ENCODE measurements at places on chromosomes 13 and 19.

- no peak for DNase-seq
These were observed 441.6 kb downstream of the TDRD3 start for GRCh38 chr13:60838581-60838980.

- no peak for DNase-seq
These were observed 109.5 kb downstream of the TM9SF2 start for GRCh38 chr13:99610702-99611289.

GRCh38 chr19:4319067-4319718 lies 14.8 kb downstream of the FSD1 start:
- DNase-seq, result no peak

DNA sequence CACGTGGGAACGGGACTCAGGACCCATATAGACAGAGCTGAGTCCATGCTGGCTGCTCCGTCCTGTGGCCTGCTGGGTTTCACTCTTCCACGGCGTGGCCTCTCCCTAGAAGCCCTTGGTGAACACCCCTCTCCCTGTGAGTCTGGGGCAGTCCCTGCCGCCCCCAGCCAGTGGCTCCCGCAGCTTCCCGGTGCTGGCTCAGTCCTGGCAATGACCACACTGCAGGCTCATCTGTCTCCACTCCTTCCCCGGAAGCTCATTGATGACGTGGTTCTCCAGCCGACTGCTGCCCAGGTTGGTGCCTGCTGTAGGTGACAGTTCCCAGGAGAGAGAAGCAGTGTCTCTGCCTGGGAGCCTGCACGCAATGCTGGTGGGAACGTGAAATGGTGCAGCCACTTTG lies 2.1 kb upstream of the TEX29 start:
- no peak for DNase-seq

DNA sequence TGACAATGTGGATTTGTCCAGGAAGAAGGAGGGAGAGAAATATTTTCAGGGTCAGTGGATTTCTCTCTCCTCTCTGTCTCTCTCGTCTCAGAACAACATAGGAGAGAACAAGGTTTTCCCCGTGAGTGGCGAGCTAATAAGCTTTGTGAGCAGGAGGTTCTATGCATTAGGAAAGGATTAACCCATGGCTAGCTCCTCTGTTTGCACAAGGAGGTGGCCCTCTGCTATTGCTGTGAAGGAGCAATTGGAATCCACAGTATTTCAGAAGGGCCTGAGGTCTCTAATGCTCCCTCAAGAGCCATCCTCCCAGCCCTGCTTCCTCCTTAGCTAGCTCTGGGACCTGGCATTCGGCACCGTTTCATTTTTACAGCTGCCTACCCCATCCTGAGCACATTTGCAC lies 288.9 kb upstream of the MAB21L1 start:
- DNase-seq, result no peak

- no peak for DNase-seq
These were observed 771.8 kb upstream of the SLITRK1 start for GRCh38 chr13:84653915-84654534.

GRCh38 chr13:36242761-36243160 lies 28.4 kb upstream of the SOHLH2 start:
- DNase-seq, result no peak

DNA sequence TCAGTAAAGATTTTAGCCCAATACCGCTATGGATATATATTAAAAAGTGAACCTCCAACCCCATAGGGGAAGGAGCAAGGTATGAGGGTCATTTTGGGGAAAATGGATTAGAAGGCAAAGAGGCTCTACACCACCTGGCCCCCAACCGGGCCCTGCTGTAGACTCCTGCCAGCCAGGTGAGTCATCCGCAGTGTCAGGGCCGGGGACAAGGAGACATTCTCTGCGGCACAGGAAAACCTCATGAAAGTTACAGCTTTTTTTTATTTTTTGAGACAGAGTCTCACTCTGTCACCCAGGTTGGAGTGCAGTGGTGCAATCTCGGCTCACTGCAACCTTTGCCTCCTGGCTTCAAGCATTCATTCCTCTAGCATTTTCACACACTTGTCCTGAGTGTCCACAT lies 32.0 kb downstream of the ZFR2 start:
- DNase-seq, result no peak

GRCh38 chr19:24057144-24057543 lies 29.8 kb upstream of the ZNF254 start:
- no peak for DNase-seq

DNA sequence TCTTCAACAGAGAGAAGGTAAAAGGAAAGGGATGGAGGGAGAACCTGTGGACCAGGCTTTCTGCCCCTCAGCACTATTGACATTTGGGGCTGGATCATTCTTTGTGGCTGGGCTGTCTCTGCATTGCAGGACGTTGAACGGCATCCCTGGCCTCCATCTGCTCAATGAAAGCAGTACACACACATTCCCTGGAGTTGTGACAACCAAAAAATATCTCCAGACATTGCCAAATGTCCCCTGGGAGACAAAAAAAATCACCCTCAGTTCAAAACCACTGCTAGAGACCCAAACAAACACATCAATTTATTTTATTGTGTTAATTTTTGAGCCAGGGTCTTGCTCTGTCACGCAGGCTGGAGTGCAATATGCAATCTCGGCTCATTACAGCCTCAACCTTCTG lies 43.3 kb downstream of the INSR start:
- no peak for DNase-seq

GRCh38 chr13:44151474-44151873 lies 222.2 kb upstream of the SERP2 start:
- no peak for DNase-seq

DNA sequence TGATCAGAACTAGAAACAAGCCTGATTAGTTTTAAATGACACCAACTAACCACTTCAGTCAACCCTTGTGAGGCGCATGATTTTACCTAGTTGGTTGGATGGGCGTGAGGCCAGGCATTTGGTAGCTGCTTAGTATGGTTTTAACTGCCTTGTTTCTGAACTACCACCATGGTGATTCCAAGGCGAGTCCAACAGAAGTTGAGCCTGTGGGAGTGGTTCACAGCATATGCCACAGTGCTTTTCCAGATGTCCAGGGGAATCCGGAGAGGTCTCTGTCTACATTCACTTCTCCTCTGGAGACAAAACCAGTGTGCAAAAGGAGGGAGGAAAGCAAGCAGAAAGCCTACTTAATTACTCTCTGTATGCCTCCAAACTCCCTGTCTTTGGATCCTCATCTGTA lies 524.1 kb downstream of the GPC6 start:
- DNase-seq, result no peak

GRCh38 chr19:42114412-42114811 lies 17.8 kb downstream of the POU2F2 start:
- no peak for DNase-seq

GRCh38 chr13:27267596-27267995 lies 3.0 kb upstream of the RASL11A start:
- DNase-seq, result no peak

GRCh38 chr19:32876919-32877285 lies 7.3 kb upstream of the SLC7A9 start:
- no peak for DNase-seq

DNA sequence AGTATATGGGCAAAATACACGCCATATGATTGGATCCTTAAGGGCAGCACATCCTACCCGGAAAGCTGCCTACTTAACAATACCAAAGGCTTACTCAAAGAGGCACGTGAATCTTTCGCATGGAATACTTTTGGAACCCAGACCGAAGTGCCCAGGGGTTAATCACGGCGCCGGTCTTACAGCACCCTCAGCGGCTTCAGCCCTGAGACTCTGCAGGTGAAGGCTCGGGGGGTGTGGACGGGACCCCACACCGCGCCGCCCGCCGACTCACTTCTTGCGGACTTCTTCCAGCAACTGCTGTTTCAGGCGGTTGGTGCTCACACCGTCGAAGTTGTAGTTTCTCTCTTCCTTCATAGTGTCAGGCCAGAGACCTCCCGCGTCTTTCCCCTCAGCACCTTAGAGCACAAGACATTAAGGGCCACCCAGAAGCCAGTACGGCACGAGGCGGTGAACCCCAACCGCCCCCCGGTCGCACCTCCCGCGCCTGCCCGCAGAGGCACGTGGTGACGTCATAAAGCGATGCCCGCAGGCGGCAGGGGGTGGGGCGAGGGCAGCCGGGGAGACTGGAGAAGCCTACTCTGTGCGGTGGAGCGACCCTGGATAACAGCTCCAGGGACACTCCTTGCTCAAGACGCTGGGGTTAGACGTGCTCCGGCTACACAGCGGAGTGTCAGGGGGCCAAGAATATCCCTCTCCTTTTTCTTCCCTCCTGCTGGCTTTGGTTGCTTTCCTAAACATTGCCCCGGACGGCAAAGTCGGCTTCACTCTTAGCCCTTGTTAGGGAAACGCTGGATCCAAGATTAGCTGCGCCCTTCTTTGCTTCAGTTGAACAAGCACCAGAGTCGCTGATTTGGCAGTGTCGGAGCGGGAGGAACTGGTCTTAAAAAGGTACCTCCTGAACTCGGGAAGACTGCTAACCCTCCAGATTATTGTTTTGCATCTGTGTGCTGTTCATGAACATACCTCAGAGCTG lies at the start of gene CCDC169:
Gene CCDC169 (minus strand): TSS at position 449 of the 973 bp plus-strand sequence. CDS start 95 bp downstream, at position 354.
- DNase-seq, result peak; percentile 47

DNA sequence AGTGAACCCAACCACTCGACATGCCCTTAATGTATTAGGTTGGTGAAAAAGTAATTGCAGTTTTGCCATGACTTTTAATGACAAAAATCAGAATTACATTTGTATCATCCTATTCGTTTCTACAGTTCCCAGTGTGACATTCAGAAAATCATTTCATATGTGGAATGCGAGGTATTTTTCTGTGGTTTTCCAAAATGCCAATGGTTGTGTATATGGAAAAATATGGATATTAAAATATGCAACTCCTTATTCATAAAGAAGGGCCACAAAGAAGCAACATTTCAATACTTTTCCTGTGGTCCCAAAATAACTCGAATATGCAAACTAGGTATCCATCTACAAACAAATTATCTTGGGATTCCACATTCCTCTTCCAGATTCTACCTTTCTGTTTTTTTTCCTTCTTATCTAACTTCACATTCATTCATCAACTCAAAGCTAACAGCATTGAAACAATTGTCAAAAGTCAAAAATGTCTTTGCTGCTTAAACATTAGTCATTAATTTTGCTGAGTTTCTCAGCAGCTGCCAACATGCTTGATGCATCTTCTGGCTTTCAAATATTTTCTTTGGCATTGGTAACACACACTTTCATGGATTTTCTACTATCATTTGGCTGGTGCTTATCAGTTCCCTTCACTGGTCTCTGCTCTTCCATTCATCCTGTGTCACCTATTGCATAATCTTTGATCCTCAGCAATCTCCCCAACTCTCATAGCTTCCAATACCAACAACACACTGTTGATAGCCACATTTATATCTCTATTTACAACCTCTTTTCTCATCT lies 1445.4 kb downstream of the EFNB2 start:
- no peak for DNase-seq

DNA sequence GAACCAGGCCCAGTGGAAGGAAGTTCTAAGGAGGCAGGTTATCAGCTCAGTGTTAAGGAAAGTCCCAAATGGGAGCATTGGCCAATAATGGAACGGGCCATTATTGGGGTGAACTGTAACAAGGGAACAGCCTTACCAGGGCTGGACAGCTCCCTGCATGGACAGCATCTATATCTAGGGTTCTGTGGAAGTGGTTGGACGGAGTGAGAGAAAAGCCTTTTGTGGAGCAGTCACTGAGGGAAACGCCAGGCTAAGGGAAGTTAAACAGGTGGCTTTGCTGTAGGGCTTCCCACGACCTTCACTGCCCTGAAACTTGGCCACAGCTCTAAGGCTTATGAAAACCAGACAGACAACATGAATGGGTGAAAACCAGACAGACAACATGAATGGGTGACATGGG lies 17.0 kb downstream of the POU2F2 start:
- DNase-seq, result no peak

Data from NCI-H748 treated with DMSO at 0.1 percent for 48 hours (cell line).